ENCODE measurements at places on chromosomes 1 and 21. TPM values are rescaled to one million over a fixed set of nuclear protein-coding genes. Genes with fewer than 3 reads are reported as not detected.
A peak's percentile ranks its signal among the peaks of the same experiment; 100 is the strongest.

Gene IL10
- polyA plus RNA-seq = 1.0 TPM

Gene ITLN2
- polyA plus RNA-seq = not detected

Gene FOXO6
- polyA plus RNA-seq = 13.9 TPM

Gene ETV3
- polyA plus RNA-seq = 21.2 TPM

Gene DDAH1
- 44.5 TPM for polyA plus RNA-seq

Gene DR1
- polyA plus RNA-seq = 65.9 TPM

Gene GPA33
- polyA plus RNA-seq = not detected

Gene MFAP2
- 107 TPM for polyA plus RNA-seq

Gene CD101
- polyA plus RNA-seq = 5.6 TPM

DNA sequence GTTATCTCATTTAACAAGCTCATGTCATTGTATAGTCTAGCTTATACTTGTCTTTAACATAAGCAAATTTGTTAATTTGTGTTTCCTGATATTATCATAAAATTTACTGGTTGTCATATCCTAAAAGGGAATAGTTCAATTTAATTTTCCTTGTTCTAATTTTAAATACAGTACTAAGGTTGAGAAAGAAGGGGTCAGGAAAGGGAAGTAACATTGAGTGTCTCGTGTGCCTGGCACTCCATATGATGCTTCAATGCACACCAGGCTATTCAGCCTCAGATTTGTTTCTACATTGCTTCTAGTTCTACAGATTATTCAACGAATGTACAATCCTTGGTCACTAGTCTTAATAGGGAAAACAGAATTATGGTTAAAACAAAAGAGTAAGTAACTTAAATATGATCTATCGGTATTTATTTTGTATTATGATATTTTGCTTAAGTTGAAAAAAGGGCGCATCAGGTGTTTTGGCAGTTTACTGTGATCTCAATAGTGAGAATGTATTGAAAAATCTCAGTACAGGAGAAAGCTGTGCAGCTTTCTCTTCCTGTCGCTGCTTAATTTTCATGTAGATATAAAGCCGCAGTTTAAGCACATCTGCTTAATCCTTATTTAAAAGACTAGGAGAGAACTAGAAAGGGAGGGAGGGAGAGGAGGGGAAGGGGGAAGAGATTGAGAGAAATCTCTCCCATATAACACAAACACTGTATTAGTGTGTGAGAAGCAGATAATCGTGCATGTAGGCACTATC, 13.0 kb downstream of the PTPRC start:
- peak; percentile 33 for DNase-seq

DNA sequence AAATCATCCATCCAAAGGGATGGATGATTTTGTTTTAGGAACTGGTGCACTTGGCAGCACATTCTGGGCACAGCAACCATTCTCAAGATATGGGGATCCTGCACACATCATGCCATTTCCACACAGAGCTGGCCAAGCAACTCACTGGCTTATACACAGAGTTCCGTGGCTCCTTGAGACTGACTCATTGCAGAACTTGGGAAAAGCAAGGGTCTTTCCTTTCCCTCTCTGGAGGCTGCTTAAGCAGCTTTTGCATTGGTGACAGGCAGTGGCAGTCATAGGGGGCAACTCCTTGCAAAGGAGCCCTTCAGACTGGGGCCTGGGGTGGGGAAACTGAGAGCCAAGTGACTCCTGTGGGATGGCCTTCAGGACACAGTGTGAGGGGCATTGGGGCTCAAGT, 1.9 kb upstream of the MAD2L2 start:
- no peak for DNase-seq

GRCh38 chr1:9294910-9295636, 2.4 kb downstream of the SPSB1 start:
- DNase-seq = peak; percentile 91

DNA sequence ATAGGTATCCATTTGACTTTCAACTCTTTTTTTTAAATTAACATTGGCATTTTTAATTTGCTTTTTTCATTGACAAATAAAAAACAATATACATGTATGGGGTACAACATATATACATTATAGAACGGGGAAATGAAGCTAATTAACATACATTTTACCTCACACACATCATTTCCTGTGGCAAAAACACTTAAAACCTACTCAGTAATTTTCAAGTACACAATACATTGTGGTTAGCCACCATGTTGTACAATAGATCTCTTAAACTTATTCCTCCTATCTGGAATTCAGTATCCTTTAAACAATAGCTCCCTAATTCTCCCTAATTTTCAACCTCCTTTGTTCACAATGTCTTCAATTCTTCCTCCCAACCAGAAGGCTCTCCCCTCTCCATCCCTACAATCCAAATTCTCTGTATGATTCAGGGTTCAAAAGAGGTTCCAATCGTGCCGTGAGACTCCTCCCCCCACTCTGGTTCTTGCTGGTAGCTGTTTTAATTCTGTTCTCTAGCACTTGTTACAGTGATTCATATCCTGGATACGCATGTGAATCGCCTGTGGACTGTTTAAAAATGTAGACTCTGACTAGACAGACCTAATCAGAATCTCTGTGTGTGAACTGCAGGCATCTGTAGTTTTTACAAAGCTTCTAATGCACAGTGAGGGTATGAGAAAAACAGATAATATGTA, 87.6 kb upstream of the DUSP10 start:
- no peak for DNase-seq

- peak; percentile 11 for DNase-seq
Observed at GRCh38 chr1:103561643-103562395, 9.6 kb upstream of the AMY2B start.

DNA sequence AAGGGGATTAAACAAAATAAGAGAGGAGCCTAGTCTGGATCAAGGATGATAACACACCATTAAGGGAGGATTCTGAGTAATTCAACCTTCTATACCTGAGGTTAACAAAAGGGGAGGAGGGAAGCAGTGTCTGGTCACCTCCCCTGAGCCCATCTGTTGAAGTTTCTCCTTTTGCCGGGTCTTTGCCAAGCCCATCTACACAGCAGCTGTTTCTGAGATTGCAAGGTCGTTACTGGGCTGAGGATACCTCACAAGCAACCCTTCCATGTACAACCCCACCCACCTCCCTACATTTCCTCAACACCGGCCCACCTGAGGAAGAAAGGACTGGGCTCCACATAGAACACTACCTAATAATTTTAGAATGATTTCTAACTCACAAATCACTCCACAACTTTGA, 26.3 kb downstream of the LRRC52 start:
- no peak for DNase-seq

GRCh38 chr1:246932366-246932700, 585 bp upstream of the AHCTF1 start:
- no peak for DNase-seq

DNA sequence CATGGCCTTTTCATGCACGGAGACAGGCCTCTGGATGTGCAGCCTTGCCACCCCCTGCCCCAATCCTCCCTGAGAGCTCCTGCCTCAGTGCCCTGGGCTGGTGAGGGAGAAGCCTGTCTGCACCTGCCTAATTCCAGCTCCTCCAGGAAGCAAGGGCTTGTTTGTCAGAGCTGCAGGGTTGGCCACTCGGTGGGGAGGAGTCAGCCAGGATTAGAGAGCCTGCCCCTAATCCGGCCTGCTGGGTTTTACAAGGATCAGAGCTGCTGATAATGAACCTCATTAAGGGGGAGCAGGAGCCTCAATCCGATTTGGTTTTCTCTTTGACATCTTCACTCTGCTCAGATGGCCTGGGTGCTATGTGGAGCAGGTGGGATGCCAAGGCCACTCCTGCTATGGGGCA, 31.9 kb upstream of the LHX4 start:
- no peak for DNase-seq

- no peak for DNase-seq
Observed at GRCh38 chr1:196152086-196152485, 456.2 kb downstream of the KCNT2 start.

- DNase-seq = no peak
Observed at GRCh38 chr1:220485791-220486190, 42.1 kb upstream of the MARK1 start.

- DNase-seq = no peak
Observed at GRCh38 chr1:198175423-198176170, 18.8 kb downstream of the NEK7 start.

DNA sequence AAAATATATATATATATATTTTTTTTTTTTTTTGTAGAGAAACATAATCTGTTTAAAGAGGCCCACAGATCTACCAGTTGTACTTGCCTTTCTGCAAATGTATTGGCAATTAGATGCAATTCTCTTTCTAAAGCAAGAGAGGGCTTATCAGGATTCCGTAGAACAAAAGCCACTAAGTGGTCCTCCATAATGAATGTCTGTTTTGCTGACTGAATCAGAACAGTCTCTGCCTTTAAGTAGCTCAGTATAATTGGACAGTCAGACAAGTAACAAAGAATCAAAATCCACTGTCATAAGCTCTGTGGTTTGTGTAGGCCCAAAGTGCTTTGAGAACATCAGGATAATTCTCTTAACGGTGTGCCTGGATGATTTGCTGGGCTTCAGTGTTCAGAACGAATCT, 17.3 kb downstream of the SARS1 start:
- no peak for DNase-seq

DNA sequence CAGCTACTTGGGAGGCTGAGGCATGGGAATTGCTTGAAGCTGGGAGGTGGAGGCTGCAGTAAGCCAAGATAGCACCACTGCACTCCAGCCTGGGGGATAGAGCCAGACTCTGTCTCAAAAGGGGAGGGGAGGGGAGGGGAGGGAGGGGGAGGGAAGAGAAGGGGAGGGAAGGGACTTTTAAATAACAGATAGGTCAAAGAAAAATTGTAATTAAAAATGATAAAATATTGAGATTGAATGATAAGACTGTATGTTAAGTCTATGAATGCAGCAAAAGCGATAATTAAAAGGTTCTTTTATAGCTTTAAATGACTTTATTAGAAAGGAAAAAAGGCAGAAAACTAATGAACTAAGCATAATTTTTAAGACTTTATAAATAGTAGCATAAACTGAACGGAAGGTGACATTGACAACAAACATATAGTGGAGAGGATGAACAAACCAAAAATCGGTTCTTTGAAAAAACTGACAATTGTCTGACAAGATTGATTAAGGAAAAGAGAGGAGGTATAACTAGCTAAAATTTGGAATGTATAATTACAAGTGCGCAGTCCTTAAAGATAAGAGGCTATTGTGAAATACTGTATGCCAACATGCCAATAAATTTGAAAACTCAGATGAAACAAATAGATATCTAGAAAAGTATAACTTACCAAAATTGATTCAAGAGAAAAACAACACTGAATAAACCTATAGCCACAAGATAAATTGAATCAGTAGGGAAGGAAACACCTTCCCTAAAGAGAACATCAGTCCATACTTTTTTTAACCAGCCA, 8.4 kb downstream of the SPOCD1 start:
- DNase-seq = no peak

- DNase-seq = no peak
Observed at GRCh38 chr1:178127482-178128191, 33.7 kb downstream of the RASAL2 start.

GRCh38 chr1:8987881-8988617, 38.2 kb downstream of the SLC2A7 start:
- DNase-seq = peak; percentile 40

DNA sequence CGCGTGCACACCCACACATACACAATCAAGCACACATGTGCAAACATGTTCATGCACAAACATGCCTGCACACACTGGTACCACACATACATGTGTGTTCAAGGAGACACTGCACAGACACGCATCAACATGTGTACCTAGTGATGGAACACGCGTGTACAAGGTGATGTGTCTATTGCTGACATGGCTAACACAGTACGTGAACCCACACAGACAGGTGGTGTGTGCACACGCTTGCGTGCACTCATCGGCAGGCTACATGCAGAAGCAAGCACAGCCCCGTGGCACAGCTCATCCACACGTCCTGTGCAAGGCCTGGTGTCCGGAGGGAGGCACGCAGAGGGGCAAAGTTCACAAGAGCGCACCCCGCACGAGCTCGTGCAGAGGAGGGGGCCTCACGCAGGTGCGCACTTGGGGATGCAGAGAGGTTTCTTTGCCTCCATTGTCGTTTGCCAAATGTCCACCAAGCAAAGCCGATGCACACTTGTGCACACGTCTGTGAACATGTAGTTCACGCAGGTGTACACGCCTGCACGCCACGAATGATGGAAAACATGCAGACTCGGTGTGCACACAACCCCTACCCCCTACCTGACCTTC, 969 bp downstream of the ACAP3 start:
- DNase-seq = no peak

- no peak for DNase-seq
Observed at GRCh38 chr1:44559330-44559729, 115.0 kb downstream of the TMEM53 start.

- no peak for DNase-seq
Observed at GRCh38 chr1:209670441-209671082, 4.7 kb upstream of the G0S2 start.

GRCh38 chr1:78072216-78072615, 26.4 kb downstream of the GIPC2 start:
- no peak for DNase-seq

DNA sequence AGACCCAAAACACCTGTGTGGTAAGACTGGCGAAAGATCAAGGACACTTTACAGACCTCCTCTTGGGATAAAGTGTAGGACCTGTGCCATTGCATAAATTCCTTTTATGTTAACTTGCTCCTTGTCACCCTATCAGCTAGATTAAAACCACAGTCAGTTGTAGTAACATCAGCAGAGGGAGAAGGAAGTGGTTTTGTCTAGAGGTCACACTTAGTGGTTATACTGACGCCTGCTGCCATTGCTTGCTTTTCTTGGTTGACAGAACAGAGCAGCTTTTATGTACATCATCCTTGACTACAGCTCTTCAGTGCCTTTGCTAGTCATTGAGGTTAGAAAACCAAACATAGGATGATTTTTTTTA, 101.4 kb downstream of the PBX1 start:
- DNase-seq = no peak

- DNase-seq = no peak
Observed at GRCh38 chr1:84427250-84428188, 29.2 kb downstream of the DNASE2B start.

DNA sequence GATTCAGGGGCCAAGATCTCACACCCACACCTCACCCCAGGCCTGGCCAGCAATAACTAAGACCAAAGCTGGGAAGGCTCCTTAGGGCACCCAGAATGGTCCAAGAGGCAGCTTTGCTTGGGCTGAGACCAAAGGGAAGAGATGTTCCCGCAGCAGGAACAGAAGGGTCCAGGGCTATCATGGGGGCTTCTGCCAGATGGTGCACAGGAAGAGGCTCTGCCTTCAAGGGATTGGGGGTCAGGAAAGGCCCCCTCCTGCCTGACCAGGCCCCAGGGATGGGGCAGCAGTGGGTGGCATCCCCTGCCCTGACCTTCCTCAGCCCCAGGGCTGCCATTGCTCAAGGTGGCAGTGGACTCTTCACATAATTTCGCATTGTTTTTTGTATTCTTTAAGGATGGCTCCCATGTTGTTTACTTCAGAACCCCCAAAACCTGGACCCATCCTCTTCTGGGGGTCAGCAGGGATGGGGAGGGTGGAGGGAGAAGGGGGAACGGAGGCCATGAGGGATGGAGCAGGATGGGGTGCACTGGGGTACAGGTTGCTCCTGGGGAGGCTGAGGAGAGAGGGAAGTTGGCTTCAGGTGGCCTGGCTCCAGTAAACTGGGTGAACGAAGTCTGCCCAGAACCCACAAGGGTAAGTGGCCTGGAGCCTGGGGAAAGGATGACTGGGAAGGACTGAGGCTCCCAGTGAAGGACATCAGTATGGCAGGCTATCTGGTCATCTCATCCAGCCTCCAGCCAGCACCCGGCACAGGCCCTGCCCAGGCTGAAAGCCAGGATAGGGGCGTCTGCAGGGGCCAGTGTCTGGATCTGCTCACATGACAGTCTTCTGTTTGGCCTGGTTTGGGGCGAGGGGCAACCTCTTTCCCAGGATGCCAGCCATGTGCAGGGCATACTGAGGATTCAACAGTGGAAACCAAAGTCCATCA, 2.6 kb upstream of the NADK start:
- DNase-seq = no peak

All from muscle of leg (tissue), 16 donors.